Vagina (tissue), 2 donors: ENCODE measurements at places on chromosomes 6 and 20.

- no peaks in the 10 kb centered on the region for H3K36me3 ChIP-seq
- DNase-seq, result no peak
- H3K27me3 ChIP-seq, result no peaks in the 10 kb centered on the region
- no peak overlapping the region for H3K4me3 ChIP-seq
These were observed 32.5 kb downstream of the THEMIS start for GRCh38 chr6:127868338-127868737.

GRCh38 chr20:58609026-58609425, 42.1 kb upstream of the STX16 start:
- no peak for DNase-seq
- no peaks in the 10 kb centered on the region for H3K27me3 ChIP-seq
- peaks cover 12% of the 10 kb centered on the region for H3K4me1 ChIP-seq
- no peaks in the 10 kb centered on the region for H3K36me3 ChIP-seq

GRCh38 chr6:162525181-162525580, 202.4 kb downstream of the PRKN start:
- H3K4me3 ChIP-seq, result no peak overlapping the region
- no peaks in the 10 kb centered on the region for H3K4me1 ChIP-seq
- H3K27ac ChIP-seq, result no peak overlapping the region
- H3K36me3 ChIP-seq, result no peaks in the 10 kb centered on the region

- H3K36me3 ChIP-seq, result no peaks in the 10 kb centered on the region
- no peaks in the 10 kb centered on the region for H3K4me1 ChIP-seq
- no peaks in the 10 kb centered on the region for H3K27me3 ChIP-seq
- H3K4me3 ChIP-seq, result no peak overlapping the region
- H3K27ac ChIP-seq, result no peak overlapping the region
- no peak for DNase-seq
These were observed 64.0 kb upstream of the LRRC1 start for GRCh38 chr6:53730767-53731166.

DNA sequence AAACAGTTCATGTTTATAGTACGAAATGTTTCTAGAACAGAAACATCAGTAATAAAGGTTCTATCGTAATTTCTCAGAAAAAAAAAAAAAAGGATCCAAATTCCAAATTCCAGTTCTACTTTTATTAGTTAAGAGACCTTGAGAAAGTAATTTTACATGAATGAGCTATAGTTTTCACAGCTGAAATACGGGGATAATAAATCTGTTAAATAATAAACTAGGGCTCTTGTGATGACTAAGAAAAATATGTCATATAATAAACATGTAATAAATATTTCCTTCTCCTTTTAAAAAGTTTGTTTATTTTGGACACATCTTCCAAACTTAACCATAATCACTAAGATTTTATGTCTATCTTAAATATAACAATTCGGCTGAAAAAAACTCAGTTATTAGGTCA, 17.8 kb downstream of the RARS2 start:
- no peak overlapping the region for H3K27ac ChIP-seq
- H3K4me1 ChIP-seq, result peaks cover 46% of the 10 kb centered on the region
- H3K4me3 ChIP-seq, result no peak overlapping the region
- H3K36me3 ChIP-seq, result peaks cover 8% of the 10 kb centered on the region
- H3K27me3 ChIP-seq, result no peaks in the 10 kb centered on the region

DNA sequence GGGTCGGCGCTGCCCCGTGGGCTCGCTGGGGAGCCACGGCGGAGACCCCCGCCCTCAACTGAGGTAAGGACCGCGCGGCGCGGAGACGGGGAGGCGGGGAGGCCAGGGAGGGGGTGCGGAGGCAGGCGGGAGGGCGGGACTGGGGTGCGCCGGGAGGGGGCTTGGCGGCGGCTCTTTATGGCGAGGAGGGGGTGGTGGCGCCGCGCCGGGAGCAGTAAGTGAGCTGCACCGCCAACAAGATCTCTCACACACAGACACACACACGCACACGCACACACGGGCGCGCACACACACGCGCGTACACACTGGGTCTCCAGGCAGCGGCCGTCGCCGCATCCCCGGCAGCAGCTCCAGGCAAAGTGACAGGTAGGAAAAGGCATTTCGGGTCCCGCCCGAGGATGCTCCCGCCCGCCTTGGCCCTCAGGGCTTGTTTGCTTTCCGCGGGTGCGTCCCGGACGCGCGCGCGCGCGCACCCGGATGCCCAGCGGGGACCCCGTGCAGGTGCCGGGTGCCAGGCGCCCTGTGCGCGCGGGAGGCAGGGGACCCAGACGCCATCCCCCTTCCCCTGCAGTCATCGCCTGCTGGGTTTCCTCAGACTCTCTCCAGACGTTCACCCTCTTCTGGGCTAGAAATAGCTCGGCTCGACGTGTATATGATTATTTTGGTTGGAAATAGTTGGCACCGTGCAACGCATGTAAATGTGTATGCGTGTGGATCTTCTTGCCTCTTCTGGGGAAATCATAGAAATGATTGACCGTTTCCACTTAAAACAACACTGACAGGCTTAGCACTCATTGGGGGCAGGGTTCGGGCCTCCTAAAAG, at the start of gene PLCB4:
Gene PLCB4, plus strand, starts transcription at position 247 of the 823 bp plus-strand sequence. CDS start 238,728 bp downstream, outside the sequence.
- peaks cover 11% of the 10 kb centered on the region for H3K4me1 ChIP-seq
- peak within 1 kb of the TSS; percentile 72 for H3K4me3 ChIP-seq
- peak within 1 kb of the TSS; percentile 83 for H3K27ac ChIP-seq
- no peaks in the 10 kb centered on the region for H3K36me3 ChIP-seq

DNA sequence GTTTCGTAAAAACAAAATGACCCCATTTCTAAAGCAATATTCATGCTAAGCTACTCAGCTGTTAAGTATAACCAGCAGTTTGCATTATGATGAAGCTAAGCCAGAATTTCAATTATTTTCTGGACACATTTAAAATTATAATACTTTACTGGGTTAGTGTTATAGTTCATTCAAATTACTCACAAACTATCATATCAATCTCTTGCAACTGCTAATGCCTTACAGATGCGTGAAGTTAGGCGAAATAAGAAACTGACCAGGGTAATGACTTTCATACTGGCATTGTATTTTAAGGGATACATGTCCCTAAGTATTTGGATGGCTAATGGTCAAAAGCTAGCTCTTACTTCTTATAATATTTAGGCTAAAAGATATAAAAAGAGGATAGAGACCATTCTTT, 249.6 kb downstream of the TSHZ2 start:
- DNase-seq, result no peak
- no peaks in the 10 kb centered on the region for H3K36me3 ChIP-seq
- peaks cover 4% of the 10 kb centered on the region for H3K4me1 ChIP-seq
- no peak overlapping the region for H3K27ac ChIP-seq

DNA sequence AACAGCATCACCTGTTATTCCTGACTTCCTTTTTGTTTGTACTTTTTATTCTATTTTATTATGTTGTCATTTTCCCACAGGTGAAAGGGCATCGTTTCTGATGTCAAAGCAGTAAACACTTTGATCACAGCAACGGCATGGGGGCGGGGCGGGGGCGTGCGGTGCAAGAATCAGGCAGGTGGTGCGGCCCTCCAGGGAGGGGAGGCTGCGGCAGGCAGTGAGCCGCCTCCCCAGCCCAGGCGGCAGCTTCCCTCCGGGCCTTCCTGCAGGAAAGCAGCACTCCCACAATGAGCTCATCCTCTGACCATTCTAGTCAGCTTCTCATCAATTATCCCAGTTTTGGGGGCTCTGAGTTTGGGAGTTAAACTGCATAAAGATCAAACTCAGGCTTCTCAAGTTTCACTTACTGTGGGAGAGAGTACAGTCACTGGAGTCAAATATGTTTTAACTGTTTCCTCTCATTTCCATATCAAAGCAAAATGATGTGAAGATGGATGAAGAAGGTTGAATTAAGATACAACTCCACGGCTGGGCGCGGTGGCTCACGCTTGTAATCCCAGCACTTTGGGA, 608.4 kb upstream of the AGPAT4 start:
- no peak for DNase-seq
- H3K36me3 ChIP-seq, result no peaks in the 10 kb centered on the region
- no peak overlapping the region for H3K27ac ChIP-seq
- H3K4me3 ChIP-seq, result no peak overlapping the region
- H3K27me3 ChIP-seq, result no peaks in the 10 kb centered on the region

GRCh38 chr6:11366183-11366933, 133.9 kb upstream of the NEDD9 start:
- H3K36me3 ChIP-seq, result no peaks in the 10 kb centered on the region
- DNase-seq, result no peak
- no peak overlapping the region for H3K4me3 ChIP-seq
- H3K27me3 ChIP-seq, result no peaks in the 10 kb centered on the region
- peak overlapping the region; percentile 69 for H3K27ac ChIP-seq

- peaks cover 45% of the 10 kb centered on the region for H3K4me1 ChIP-seq
- H3K36me3 ChIP-seq, result no peaks in the 10 kb centered on the region
- no peak overlapping the region for H3K27ac ChIP-seq
These were observed 6.6 kb downstream of the ADAM33 start for GRCh38 chr20:3674995-3675900.

DNA sequence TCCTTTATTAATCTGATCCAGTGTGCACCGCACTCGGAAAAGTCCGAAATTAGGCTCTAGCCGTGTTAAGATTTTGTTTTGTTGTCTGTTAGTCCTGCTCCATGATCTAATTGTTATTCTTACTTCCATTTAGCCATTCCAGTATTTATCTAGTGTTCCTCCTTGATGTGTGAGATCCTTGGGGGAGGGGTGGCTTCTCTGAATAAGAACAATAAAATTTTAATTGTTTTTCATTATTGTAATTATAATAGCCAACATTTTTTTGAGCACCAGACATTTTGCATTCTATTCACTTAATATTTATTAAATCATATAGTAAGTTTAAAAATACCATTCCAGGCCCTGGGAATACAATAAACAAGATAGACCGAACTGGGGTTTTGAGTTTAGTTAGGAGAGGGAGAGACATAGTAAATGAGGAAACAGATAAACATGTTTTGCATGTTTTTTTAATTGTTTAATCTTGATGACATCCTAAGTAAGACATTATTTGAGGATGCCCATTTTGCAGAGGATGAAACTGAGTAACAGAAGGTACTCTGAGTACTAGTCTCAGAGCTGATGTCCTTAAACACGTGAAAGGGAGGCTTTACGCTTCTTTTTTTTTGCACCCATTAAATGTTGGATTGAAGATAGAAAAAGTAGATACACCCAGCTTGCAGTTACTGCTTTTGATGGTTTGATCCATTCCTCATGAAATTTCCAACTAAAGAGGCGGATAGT, 1.2 kb downstream of the CBFA2T2 start:
- no peak for DNase-seq
- H3K4me3 ChIP-seq, result peak overlapping the region; percentile 85
- H3K27me3 ChIP-seq, result no peaks in the 10 kb centered on the region
- peak overlapping the region; percentile 95 for H3K27ac ChIP-seq
- H3K4me1 ChIP-seq, result peaks cover 42% of the 10 kb centered on the region

- no peaks in the 10 kb centered on the region for H3K4me1 ChIP-seq
- H3K27me3 ChIP-seq, result no peaks in the 10 kb centered on the region
- H3K27ac ChIP-seq, result no peak overlapping the region
These were observed 239.1 kb upstream of the CEP162 start for GRCh38 chr6:84466511-84466910.

GRCh38 chr6:128071212-128071611, 170.4 kb upstream of the THEMIS start:
- H3K27me3 ChIP-seq, result no peaks in the 10 kb centered on the region
- no peak for DNase-seq
- H3K27ac ChIP-seq, result no peak overlapping the region
- H3K36me3 ChIP-seq, result no peaks in the 10 kb centered on the region
- no peak overlapping the region for H3K4me3 ChIP-seq

DNA sequence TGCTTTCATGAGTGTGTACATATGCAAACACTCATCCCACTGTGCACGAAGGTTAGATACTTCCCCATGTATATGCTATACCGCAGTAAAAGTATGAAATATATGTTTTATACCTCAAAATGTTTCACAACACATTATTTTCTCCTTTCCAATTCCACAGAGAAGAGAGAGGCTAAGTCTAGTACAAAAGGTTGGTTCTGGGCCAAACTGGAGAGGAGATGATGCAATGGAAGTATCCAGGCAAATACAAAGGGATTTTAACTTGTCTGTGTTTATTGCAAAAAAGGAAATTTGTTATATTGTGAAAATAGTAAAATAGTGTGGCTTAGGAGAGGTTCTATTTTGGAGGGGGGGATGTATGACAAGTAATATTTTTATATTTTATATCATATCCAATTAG, 112.6 kb downstream of the PLCB1 start:
- H3K27ac ChIP-seq, result peak overlapping the region; percentile 56
- peaks cover 18% of the 10 kb centered on the region for H3K4me1 ChIP-seq
- H3K4me3 ChIP-seq, result no peak overlapping the region
- H3K36me3 ChIP-seq, result no peaks in the 10 kb centered on the region

DNA sequence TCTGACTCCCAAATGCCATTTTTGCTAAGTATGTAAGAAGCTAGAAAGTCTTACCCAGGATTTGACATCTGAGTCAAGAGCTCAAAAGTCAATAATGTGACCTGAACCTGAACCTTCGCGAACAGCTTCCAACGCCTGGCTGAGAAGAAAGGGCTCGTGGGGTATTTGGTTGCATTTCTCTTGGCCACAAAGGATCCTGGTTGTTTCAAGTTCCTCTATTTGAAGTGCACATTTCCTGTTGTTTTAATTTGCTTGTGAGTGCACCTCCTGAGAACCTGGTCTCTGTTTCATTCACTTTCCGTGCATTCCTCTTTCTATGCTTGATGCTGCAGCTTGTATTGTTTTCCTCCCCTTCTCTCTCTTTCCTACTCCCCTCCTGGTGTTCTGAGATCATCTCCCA, 212.5 kb downstream of the FOXA2 start:
- no peak for DNase-seq
- H3K4me1 ChIP-seq, result no peaks in the 10 kb centered on the region
- no peak overlapping the region for H3K27ac ChIP-seq
- H3K27me3 ChIP-seq, result no peaks in the 10 kb centered on the region
- H3K4me3 ChIP-seq, result no peak overlapping the region
- H3K36me3 ChIP-seq, result no peaks in the 10 kb centered on the region

GRCh38 chr20:33566781-33567603, 77.1 kb downstream of the CBFA2T2 start:
- H3K27me3 ChIP-seq, result no peaks in the 10 kb centered on the region
- no peaks in the 10 kb centered on the region for H3K36me3 ChIP-seq
- no peak overlapping the region for H3K4me3 ChIP-seq
- no peak for DNase-seq
- no peak overlapping the region for H3K27ac ChIP-seq

DNA sequence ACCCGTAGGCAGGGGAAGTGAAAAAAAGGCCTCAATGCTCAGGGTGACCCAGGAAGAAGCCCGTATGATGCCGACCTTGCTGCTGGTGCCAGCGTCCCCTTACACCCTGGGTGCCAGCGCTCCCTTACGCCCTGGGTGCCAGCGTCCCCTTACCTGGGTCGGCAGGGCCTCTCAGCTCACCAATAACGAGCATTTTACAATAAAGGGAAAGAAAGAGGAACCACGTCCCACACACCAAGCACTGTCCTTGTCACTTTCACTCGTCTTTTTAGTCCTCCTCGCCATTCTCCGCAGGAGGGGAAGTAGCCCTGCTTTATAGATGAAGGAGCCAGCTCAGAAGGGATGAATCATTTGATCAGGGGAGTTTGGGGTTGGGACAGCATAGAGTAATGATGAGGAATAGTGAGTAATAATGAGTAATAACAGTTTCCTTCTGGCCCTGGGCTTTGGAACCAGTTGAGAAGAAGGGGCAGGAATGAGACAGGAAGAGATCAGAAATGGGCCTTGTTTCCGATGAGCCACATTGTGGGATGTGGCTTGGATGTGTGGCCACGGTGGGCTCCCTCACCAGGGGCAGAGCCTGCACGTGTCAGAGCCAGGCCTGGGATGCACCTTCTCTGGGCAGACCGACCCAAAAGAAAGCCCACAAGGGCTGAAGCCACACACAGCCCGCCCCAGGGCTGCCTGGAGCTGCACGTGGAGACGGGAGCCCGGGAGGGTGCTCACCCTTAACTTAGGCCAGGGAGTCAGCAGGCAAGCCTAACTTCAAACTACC, 75.7 kb downstream of the SYNJ2 start:
- H3K27ac ChIP-seq, result peak overlapping the region; percentile 70
- no peaks in the 10 kb centered on the region for H3K27me3 ChIP-seq
- no peak overlapping the region for H3K4me3 ChIP-seq

GRCh38 chr6:38730140-38730862, 15.2 kb downstream of the DNAH8 start:
- no peaks in the 10 kb centered on the region for H3K36me3 ChIP-seq
- H3K4me3 ChIP-seq, result no peak overlapping the region
- DNase-seq, result no peak
- no peak overlapping the region for H3K27ac ChIP-seq
- no peaks in the 10 kb centered on the region for H3K27me3 ChIP-seq
- H3K4me1 ChIP-seq, result peaks cover 11% of the 10 kb centered on the region
